ENCODE measurements at places on chromosomes 13 and 19. TPM values are rescaled to one million over a fixed set of nuclear protein-coding genes. Genes with fewer than 3 reads are reported as not detected.

The CLC gene
- not detected for polyA plus RNA-seq

DNA sequence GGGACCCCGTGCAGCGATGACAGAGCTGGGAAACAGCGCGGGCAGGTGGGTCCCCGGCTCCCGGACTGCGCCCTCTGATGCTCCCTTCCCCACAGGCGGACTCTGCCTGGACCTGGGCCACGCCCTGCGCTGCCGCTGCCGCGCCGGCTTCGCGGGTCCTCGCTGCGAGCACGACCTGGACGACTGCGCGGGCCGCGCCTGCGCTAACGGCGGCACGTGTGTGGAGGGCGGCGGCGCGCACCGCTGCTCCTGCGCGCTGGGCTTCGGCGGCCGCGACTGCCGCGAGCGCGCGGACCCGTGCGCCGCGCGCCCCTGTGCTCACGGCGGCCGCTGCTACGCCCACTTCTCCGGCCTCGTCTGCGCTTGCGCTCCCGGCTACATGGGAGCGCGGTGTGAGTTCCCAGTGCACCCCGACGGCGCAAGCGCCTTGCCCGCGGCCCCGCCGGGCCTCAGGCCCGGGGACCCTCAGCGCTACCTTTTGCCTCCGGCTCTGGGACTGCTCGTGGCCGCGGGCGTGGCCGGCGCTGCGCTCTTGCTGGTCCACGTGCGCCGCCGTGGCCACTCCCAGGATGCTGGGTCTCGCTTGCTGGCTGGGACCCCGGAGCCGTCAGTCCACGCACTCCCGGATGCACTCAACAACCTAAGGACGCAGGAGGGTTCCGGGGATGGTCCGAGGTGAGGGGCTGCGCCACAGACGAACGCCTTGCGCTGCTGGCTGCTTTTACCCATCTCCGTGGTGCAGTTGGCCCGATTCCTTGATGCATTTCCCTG is 7.8 kb upstream of the SELENOV start:
- peak; percentile 61 for DNase-seq

DNA sequence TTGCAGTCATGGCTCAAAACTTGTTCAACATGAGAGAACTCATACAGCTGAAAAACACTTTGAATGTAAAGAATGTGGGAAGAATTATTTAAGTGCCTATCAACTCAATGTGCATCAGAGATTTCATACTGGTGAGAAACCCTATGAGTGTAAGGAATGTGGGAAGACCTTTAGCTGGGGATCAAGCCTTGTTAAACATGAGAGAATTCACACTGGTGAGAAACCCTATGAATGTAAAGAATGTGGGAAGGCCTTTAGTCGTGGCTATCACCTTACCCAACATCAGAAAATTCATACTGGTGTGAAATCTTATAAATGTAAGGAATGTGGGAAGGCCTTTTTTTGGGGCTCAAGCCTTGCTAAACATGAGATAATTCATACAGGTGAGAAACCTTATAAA is 20.1 kb downstream of the ZNF283 start:
- DNase-seq = no peak

GRCh38 chr19:6735181-6735911 is 2.0 kb downstream of the GPR108 start:
- DNase-seq = no peak

Data from naive thymus-derived CD8-positive, alpha-beta T cell (primary cell).